ENCODE measurements at places on chromosomes 1 and 21. TPM values are rescaled to one million over a fixed set of nuclear protein-coding genes. Genes with fewer than 3 reads are reported as not detected.

- no peak for DNase-seq
Measured at GRCh38 chr1:204435872-204436271, 24.3 kb upstream of the PPP1R15B start.

GRCh38 chr1:57925226-57925625, 501.4 kb upstream of the DAB1 start:
- no peak for DNase-seq

GRCh38 chr1:224217655-224218623, 34.9 kb downstream of the DEGS1 start:
- DNase-seq: no peak

Gene GCSAML
- total RNA-seq: not detected

Gene C1orf141
- not detected for total RNA-seq

Gene TCHH
- under 0.01 TPM for total RNA-seq

- DNase-seq: no peak
Measured at GRCh38 chr21:38811257-38811656, 5.5 kb downstream of the ETS2 start.

GRCh38 chr1:149848340-149849110, 50.8 kb upstream of the BOLA1 start:
- DNase-seq: no peak

Gene RIMKLA
- total RNA-seq: 0.14 TPM

Gene PTPRC
- not detected for total RNA-seq

DNA sequence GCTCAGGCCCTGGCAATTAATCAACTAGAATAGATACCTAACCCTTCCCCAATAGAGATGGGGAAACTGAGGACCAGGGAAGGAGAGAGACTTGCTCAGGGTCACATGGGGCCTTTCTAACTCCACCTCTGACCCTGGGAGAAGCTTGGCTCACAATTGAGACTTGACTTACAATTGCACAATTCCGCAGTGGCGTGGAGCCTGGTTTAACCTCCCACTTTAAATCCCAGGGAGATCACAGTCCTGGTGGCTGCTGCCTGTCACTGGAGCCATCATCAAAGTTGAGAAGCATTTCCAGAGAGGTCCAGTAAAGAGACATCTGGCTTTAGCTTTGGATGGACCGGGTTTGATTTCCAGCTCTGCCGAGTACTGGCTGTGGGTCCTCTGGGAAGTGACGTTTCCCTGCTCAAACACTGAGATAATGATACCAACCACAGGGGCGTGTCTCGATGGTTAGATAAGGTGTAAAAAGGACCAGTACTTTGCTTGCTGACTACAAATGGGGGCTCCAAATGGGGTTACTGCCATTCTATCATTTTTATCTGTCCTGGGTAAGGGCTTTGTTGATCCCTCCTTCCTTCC, 39.3 kb downstream of the TRIM62 start:
- no peak for DNase-seq

- DNase-seq: no peak
Measured at GRCh38 chr1:240174734-240175133, 83.1 kb downstream of the FMN2 start.

GRCh38 chr1:247386217-247386616, 29.8 kb upstream of the NLRP3 start:
- no peak for DNase-seq

- no peak for DNase-seq
Measured at GRCh38 chr1:234601301-234602017, 8.5 kb downstream of the IRF2BP2 start.

Gene MGST3
- total RNA-seq: 227 TPM

Gene PLPPR4
- total RNA-seq: not detected

GRCh38 chr1:185693654-185694053, 40.5 kb upstream of the HMCN1 start:
- no peak for DNase-seq

DNA sequence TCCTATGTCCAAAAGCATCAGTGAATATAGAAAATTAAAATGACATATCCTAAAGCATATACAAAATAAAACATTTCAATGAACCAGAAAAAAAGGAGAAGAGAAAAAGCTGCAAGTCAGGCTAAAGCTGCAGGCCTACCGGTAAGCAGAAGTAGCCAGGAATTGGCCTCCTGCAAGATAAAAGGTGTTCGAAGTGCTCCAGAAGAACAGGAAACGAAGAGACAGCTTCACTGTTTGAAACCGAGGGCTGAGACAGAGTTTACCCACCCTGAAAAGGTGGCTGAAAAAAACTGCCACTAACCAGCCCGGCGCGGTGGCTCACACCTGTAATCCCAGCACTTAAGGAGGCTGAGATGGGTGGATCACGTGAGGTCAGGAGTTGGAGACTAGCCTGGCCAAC, 37.4 kb downstream of the NSL1 start:
- no peak for DNase-seq

All from epithelial cell of proximal tubule (primary cell).